Activated T-helper 1 cell treated with anti-CD3 and anti-CD28 coated beads, Interleukin-12 subunit alpha, Interleukin-12 subunit beta, Interleukin-2, Interleukin-4 antibody, amounts not matched to agents 30 ng/mL and 10 ng/mL and 1 ng/mL, durations not matched to agents 14 hours and 24 hours and 36 hours (primary cell): ENCODE measurements at places on chromosomes 1 and 21.

DNA sequence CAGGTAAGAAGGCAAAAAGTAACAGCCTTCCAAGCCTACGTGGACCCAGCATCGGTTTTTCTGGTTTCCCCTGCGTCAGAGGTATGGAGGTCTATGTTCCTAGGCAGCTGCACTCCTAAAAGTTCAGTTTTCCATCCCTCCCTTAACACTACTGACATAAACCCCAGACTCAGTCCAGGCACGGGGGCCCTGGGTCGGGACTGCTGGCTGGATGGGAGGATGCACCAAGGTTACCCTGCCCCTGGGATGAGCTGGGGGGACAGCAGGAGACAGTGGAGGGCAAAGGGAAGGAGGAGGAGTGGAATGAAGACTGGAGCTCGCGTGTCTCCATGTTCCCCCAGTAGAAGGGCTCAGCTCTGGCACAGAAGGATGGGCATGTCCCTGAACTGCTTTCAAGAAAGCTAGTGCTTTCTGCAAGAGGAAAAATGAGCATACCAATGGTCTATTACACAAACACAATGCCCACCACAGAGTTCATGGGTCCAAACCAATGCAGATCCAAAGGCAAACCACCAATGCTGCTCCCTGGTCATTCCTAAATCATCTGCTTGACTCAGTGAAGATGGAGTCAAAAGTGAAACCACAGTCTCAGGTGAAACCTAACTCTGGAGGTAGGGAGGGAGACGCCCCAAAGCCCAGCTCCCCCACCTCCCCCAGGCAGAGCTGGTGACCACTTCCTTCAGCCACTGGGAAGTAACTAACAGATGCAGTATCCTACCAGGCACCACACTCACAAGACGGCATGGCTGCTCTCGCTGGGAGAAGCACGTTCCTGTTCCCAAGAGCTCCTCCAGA, 54.9 kb downstream of the CD46 start:
- no peak for DNase-seq

- DNase-seq, result no peak
Measured at GRCh38 chr1:4404854-4405590, 249.4 kb upstream of the AJAP1 start.

DNA sequence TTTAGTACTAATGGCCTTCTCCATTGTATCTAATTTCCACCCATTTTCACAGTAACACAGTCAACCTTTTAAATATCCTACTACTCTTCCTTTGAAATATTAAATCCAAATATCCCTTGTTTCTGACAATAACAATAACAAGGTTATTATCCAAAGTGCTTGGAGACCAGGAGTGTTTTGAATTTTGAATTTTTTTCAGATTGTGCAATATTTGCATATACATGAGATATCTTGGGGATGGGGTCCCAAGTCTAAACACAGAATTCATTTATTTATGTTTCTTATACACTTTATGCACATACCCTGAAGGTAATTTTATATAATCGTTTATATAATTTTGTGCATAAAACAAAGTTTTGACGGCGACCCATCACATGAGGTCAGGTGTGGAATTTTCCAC, 17.5 kb downstream of the DMAP1 start:
- no peak for DNase-seq

- DNase-seq, result no peak
Measured at GRCh38 chr1:213244664-213245091, 193.6 kb downstream of the RPS6KC1 start.

- no peak for DNase-seq
Measured at GRCh38 chr1:166980818-166981217, 5.5 kb upstream of the ILDR2 start.

DNA sequence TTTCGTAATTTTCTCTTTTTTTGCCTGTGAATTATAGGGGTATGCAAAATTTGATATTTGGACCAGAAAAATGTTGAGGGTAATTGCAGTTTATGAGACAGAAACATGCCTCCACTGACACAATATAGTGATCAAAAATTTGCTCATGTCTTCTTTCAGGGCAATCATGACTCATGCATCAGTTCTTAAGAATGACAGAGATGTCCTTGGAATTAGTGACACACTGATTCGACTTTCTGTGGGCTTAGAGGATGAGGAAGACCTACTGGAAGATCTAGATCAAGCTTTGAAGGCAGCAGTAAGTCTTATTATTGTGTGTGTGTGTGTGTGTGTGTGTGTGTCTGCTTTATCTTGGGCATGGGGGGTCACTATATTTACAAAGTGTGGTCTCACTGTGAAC, 27.5 kb downstream of the CTH start:
- no peak for DNase-seq

DNA sequence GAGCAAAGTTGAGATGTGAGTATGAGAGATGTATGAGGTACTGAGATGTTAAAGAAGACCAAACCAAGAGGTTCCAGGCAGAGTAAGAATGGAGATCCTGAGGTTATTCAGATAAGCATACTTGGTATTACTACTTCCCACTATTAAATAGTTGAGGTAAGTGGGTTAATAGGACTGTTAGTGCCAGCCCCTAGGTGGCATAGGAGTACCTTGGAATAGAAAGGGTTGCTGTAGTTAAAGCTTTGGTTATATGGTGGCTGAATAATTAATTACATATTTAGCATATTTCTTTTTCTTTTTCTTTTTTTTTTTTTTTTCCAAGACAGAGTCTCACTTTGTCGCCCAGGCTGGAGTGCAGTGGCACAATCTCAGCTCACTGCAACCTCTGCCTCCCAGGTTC, 397.9 kb upstream of the TMPRSS15 start:
- DNase-seq, result no peak

DNA sequence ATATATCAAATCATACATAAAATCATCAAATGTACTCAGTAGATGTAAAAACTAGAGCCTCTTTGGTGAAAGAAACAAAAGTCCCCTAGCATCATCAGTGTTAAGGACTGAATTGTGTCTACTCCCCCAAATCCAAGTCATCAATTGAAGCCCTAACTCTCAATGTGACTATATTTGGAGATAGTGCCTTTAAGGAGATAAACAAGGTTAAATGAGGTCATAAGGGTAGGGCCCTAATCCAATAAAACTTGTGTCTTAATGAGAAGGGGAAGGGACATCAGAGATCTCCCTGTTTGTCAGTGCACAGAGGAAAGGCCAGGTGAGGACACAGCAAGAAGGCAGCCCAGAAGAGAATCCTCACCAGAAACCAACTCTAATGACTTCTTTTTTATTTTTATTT, 33.5 kb downstream of the USP24 start:
- no peak for DNase-seq

DNA sequence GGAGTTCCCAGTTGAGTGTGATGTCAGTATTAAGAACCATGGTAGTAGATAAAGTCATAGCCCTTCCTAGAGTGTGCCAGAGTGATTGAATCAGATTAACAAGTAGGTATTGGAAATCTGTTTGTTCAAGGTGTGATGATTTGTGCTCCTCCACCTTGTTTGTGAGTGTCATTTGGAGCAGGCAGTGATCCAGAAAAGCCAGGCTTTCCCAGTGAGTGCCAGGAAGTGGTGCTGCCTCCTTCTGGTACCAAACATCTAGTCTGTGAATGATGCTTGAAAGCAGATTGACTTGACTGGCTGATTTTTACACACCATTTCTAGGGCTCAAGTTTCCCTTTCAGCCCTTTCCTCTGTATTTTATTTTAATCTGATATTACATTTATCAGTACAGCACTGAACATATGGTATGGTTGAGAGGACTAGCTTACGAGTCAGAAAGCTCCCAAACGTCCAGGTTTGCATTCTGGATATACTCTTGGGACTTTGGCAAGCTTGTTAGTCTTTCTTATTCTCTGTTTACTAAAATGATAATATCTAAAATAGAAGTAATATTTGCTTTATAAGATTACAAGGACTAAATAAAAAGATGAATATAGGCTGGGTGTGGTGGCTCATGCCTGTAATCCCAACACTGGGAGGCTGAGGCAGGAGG, 100.7 kb downstream of the PATJ start:
- no peak for DNase-seq

GRCh38 chr21:34771512-34772028, 102.8 kb downstream of the CLIC6 start:
- DNase-seq, result no peak

- DNase-seq, result no peak
Measured at GRCh38 chr21:40422896-40423635, 423.9 kb downstream of the DSCAM start.

- no peak for DNase-seq
Measured at GRCh38 chr21:27590271-27590670, 623.4 kb upstream of the ADAMTS5 start.

DNA sequence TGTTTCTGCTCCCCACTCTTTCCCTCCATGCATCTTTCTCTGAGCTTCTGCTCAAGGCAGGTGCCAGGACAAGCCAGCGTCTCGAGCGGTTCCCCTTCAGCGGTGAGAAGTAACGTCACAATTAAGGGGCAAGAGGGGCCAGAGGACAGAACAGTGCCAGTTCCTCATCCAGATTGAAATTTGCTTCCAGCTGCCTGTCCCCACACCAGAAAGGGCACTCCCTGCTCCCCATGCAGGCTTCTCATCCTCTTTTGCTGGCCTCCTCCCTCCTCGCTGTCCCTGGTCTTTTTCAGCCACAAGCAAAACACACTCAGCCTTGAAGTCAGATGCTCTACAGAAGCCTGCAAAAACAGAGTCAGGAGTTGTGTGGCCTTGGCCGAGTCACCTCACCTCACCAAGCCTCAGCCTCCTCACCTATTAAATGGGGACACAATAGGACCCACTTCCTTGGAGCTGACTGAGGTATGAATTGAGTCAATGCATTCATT, 35.0 kb upstream of the ECE1 start:
- DNase-seq, result no peak

DNA sequence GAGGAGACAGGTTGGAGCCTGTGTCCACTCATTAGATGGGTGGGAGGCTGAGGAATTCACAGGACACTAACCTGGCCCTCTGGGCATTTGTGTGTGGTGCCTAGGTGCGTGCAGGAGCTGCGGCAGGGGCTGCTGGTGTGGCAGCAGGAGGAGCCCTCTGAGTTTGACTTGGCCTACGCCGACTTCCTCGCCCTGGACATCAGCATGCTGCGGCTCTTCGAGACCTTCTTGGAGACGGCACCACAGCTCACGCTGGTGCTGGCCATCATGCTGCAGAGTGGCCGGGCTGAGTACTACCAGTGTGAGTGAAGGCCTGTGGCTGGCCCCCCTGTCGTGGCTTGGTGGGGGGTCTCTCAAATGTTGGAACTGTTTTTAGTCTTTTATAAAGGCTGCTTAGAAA, 3.6 kb downstream of the XKR8 start:
- no peak for DNase-seq

DNA sequence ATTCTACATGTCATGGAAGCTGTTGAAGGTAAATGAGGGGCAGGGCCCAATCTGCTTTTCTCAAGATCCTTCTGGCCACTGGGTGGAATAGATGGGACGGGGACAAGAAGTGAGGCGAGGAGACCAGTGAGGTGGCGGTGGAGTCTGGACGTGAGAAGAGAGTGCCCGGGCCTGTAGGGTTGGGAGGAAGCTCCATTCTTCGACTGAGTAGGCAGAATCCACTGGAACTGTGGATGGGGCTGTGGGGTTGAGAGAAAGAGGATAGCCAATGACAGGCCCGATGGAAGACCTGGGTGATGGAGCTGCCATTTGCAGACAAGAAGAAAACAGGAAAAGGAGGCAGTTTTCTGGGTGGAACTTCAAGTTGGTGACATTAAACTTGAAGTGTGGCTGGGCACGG, 10.3 kb downstream of the SLC1A7 start:
- DNase-seq, result no peak

DNA sequence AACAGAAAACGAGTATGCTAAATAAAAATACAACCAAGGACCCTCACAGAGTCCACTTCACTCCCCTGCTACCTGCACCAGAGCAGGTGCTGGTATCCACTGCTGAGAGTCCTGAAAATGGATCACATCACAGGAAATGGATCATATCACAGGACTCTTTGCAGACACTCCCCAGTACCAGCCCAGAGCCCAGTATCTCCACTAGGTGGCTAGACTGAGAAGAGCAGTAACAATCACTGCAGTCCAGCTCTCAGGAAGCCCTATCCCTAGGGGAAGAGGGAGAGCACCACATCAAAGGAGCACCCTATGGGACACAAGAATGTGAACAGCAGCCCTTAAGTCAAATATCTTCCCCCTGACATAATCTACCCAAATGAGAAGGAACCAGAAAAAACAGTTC, 28.0 kb downstream of the AGBL4 start:
- DNase-seq, result no peak

GRCh38 chr1:211259638-211260126, 516 bp downstream of the RCOR3 start:
- no peak for DNase-seq

GRCh38 chr1:11053758-11054137, 6.1 kb downstream of the SRM start:
- no peak for DNase-seq

GRCh38 chr1:202664083-202664482, 46.2 kb downstream of the SYT2 start:
- DNase-seq, result no peak

- no peak for DNase-seq
Measured at GRCh38 chr1:213159376-213159775, 108.3 kb downstream of the RPS6KC1 start.

DNA sequence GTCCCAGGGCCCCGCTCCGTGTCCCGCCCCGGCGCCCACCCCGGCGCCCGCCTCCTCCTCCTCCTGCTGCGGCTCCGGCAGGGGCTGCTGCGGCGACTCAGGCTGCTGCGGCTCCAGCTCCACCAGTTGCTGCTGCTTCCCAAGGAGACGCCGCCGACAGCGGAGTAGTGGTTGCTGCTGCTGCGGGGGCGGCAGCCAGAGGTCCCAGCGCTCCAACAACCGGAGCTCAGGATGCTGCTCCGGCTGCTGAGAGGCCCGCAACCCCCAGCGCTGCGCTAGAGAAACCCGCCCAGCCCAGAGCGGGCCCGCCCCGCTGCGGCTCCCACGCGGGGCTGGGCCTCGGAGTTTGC, 1.1 kb downstream of the CRCT1 start:
- DNase-seq, result no peak

- peak; percentile 26 for DNase-seq
Measured at GRCh38 chr1:25990702-25991395, 7.0 kb downstream of the PAFAH2 start.

DNA sequence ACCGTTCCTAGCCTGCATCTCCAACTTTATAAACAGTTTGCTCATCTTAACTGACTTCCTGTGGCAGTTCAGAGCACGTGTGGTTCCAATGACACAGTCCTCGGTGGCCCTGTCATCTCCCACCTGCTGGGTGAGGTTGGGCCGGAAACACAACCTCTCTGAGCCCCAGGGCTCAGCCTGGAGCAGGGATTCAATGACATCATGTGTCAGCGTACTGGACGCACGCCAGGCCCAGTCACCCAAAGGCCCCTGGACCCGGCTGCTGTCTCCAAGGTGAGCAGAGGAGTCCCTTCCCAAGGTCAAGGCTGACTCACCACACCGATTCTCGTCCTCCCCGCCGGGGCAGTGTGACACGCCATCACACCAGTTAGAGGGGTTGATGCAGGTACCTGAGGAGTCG, 19.9 kb downstream of the TMPRSS2 start:
- no peak for DNase-seq

GRCh38 chr1:208919371-208919770, 664.1 kb upstream of the CAMK1G start:
- DNase-seq, result no peak
